ENCODE measurements at places on chromosomes 11 and 22.

DNA sequence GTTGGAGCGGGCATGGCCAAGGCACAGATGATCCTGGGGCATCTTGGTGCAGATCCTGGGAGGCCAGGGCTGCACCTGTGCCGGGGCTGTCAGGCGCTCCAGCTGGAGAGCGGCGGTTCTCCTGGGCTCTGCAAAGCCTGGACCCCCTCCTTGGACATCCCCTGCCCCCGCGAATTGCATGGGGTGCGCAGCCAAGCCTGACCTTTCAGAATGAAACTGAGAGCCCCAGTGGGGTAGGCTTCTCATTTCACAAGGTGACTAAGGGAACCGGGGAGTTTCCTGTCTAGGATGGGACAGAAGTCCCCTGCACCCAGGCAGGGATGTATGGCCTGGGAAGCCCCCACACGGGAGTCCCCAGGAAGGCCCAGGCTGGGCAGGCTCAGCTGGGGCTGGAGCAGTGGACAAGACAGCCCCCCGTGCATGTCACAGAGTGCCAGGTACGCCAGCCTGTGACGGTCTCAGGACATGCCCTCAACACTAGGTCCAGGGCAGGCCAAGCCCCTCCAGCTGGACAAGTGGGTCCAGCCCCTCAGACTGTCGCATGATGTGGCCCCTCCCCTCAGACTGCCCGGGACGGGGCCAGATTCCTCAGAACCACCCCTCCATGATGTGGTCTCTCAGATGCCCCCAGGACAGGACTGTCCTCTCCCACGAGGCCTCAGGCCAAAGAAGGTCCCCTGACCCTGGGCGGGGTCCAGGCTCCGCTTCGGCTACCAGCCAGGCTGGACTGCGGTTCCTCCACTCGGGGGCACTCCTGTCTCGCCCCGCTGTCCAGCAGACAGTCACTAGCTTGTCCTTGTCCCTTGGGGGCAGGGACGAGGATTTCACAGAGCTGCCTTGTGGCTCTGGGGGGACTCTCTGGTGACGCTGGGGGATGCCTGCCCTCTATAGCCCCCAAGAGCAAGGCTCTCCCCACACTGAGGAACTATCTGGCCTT lies 2.3 kb downstream of the LSP1 start:
- no peak for DNase-seq

DNA sequence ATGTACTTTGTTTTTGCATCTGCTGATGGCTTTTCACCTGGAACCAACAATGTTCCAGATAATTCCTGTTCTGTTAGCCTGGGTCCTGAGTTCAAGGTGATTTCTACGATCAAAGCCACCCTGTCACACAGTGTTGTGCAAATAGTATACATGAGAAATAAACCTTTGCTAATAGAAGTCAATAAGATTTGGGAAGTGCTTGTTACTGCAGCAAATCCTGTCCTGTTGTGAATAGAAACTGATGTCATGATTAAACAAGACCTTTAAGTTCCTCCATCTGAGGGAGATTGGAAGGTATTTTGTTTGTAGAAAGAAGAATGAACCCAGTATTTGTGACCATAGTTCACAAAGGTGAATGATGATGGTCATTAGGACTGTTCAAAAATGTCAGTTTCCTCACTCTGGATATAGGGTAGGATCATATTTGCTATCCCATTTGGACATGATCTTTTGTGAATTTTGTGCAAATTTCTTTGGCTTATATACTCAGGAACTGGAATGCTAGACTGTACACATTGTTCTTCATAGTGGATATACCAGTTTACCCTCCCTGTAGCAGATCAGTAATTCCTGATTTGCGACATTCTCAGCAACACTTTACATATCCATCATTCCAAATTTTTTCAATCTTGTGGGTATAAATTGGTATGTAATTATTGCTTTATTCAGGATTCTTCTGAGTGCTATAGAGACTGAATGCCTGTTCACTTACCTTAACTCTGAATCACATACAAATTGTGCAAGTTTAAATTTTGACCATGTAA lies 428.5 kb downstream of the METTL15 start:
- no peak for DNase-seq

- peak; percentile 16 for DNase-seq
Observed at GRCh38 chr22:49148895-49149418, 678.7 kb downstream of the BRD1 start.

DNA sequence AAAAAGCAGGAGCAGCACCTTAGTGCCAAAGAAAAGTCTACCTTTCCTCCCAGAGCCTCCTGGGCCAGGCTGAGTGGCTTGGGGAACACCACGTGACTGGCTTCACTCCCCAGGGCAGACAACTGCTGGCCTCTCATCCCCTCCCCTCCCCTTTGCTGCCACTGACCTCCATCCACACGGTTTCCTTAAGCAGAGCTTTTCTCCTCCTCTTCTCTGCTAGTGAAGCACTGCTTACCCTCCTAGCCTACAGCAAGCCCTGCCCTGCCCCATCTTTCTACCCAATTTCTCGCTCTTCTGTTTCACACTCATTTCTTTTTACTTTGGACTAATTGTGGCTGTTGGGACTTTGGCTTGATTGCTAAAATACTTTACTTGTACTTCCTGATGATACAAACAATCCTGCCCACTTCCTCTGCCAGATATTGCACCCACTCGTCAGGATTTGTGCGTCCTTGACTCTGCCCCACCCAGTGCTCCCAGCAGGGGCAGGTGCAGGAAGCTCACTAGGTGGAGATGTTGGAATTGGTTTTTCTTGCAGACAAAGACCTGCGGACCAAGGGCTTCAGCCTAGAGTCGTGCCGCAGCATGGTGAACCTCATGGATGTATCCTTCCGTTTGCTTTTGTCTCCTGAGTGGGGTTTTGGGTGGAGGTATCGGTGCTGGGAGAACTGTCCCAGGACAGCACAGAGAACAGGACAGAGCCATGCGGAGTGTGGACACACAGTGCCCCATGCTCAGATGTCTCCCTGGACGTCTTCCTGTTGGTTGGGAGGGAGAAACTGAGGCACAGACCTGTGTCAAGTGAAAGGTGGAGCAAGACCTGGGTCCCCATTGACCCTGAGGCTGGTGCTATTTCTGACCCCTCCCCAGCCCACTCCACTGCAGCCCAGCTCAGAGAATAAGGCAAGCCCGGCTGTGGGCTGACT lies 27.3 kb downstream of the CAPN1 start:
- peak; percentile 67 for DNase-seq

- no peak for DNase-seq
Observed at GRCh38 chr11:26623076-26623659, 51.1 kb upstream of the MUC15 start.
